ENCODE measurements at places on chromosomes 6 and 20. TPM values are rescaled to one million over a fixed set of nuclear protein-coding genes. Genes with fewer than 3 reads are reported as not detected.

SEL1L2 gene
- not detected for total RNA-seq

TRIM31 gene
- not detected for total RNA-seq

FILIP1 gene
- total RNA-seq = under 0.01 TPM

ANKRD66 gene
- total RNA-seq = not detected

FAM162B gene
- total RNA-seq = 0.36 TPM

ZNF292 gene
- 39.4 TPM for total RNA-seq

HFE gene
- 15.9 TPM for total RNA-seq

UBE3D gene
- 9.7 TPM for total RNA-seq

CLPSL2 gene
- not detected for total RNA-seq

TFAP2C gene
- not detected for total RNA-seq

SF3B5 gene
- total RNA-seq = 78.9 TPM

BPIFA2 gene
- not detected for total RNA-seq

VIP gene
- not detected for total RNA-seq

PARD6B gene
- 0.72 TPM for total RNA-seq

ADAM33 gene
- 3.5 TPM for total RNA-seq

UBD gene
- total RNA-seq = not detected

RPL10A gene
- total RNA-seq = 1,373 TPM

TSHZ2 gene
- 3.6 TPM for total RNA-seq

SCUBE3 gene
- 62.5 TPM for total RNA-seq

BNIP5 gene
- not detected for total RNA-seq

CEP250 gene
- total RNA-seq = 23.5 TPM

TJAP1 gene
- total RNA-seq = 16.2 TPM

STX11 gene
- 0.36 TPM for total RNA-seq

BPHL gene
- 19.9 TPM for total RNA-seq

SRMS gene
- not detected for total RNA-seq

PSORS1C1 gene
- 2.2 TPM for total RNA-seq
